Type B pancreatic cell (in vitro differentiated cells): ENCODE measurements at places on chromosomes 16 and 17. TPM values are rescaled to one million over a fixed set of nuclear protein-coding genes. Genes with fewer than 3 reads are reported as not detected.

DNA sequence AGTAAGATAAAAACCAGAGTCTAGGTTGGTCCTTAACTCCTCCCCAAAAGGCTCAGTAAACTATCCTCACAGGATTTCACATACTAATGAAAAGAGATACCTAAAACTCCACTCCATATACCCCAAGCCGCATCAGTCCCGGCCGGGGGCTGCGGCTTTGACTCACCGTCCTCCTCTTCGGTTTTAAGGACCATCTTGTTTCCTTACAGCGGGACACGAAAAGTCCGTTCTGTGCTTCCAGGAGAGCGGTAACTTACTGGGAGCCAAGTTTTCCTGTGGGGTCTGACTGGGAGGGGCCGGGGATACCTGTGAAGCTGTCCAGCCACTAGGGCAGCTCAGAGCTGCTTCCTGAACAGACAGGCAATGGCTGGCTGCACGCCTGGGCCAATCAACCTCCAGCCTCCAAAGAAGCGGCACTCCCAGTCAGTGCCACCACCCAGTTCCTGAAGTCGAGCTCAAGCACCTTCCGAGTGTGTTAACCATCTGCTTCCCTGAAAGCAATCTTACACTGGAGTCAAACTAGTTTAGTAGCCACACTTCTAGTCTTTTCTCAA, 45.5 kb downstream of the CYTH1 start:
- no peak for DNase-seq

- no peak for DNase-seq
Observed at GRCh38 chr16:53207810-53208752, 153.3 kb downstream of the CHD9 start.

DNA sequence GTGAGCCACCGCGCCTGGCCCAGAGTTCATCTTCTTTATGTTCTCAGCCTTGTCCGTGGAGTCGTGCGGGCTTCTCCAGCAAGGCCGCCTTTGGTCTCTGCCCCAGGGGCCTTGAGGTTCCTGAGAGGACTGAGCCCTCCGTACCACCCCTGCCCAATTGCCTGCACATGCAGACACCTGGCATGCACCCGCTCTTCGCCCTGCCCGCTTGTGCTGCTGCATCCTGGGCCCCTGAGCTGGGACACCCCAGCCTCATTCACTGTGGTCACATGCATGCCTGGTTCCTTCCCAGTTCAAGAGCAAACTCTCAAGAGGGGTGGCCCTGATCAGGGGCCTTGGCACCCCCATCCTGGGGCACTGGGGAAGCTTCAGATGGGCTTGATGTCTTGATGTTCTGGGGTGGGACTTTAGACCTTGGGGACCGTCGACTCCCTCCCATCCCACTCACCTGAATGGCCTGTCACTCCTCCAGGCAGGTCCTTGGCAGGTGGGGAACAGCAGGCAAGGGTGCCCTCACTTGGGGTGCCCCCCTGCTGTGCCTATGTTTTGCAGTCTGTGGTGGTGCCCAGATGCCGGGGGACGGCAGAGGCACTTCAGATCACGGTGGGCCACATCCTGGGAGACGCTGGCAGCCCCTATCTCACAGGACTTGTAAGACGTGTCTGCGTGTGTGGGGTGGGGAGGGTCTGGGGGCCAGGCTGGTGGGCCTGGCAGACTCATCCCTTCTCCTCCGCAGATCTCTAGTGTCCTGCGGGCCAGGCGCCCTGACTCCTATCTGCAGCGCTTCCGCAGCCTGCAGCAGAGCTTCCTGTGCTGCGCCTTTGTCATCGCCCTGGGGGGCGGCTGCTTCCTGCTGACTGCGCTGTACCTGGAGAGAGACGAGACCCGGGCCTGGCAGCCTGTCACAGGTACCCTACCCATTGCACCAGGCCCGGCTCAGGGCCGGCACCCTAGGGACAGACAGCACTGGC, 12.7 kb upstream of the SPNS2 start:
- no peak for DNase-seq

DNA sequence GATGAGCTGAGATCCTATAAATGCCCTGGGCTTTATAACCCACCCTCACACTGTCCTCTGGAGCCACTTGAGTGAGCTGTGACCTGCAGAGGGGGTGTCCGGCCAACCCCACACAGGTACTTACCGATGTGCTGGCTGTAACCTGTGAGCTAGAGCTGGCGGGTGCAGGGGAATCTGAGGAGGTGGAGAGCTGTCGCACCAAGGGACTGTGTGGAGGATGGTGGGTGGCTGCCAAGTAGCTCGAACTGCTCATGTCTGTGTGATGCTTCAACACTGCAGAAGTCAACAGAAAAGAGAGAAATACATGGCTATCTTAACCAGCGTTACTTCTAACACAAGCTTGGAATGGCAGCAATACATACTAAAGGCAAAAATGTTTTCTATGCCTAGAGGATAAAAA, 39.4 kb downstream of the STH start:
- DNase-seq: no peak

DNA sequence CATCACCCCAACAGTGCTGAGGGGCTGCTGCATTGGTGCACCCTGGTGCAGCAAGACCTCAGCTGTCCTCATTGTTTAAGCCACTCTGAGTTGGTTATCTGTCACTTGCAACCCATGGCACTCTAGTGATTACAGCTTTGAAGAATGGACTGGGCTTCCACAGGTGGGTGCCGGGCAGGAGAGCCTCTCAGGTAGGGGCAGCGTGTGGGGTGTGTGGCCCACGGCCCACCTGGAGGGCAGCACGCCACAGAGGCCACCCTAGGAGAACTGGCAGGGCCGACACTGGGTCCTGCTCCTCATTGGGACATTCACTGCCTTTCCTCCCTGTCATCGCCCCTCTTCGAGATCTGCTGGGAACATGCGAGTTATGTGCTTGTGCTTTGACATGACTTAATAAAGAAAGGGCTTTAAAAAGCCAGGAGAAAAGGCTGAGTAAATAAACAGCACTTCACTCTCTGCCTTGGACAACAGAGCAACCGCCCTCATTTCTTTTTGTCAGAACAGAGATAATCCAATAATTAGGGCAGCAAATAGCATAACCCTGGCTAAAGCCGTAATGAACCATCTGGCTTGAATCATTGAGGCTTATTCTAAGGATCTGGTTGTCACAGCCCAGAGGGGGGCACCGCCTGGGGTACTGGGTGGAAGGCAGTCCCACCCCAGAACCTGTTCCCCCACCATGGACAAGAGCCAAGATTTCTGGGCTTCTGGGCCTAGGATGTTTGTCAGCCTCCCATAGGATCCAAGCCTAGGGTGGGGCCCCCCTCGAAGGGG, 3.0 kb downstream of the DOC2B start:
- DNase-seq: no peak

DNA sequence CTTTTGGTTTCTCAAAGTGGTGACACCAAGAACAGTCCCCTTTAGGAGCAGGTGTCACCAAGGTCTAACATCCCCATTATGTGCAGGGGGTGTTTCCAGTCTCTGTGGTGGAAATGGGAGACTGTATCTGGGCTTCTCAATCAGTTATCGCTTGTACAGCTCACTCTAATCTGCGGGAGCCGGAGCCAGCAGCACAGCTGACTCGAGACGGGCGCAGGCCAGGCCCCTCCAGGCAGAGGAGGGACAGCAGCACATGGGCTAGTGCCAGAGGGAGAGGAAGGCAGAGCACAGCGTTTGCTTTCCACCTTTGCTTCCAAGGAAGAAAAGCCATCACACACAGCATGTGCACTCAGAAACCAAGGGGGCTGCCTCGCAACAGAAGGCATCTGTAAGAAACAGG, 91.2 kb upstream of the CREBBP start:
- DNase-seq: no peak

- no peak for DNase-seq
Observed at GRCh38 chr16:4381935-4382794, 10.5 kb downstream of the VASN start.

DNA sequence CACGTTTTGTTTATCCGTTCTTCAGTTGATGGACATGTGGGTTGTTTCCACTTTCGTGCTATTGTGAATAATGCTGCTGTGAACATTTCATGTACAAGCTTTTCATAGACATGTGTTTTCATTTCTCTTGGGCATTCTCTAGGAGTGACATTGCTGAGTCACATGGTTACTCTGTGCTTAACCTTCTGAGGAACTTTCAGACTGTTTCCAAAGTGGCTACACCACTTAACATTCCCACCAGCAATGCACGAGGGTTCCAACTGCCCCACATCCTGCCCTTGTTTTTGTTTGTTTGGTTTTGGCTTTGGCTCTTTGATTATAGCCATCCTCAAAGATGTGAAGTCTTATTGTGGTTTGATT, 14.2 kb upstream of the PEMT start:
- no peak for DNase-seq

Gene QPRT
- 92.3 and 129 TPM in 2 replicates for total RNA-seq

Gene GRIN2A
- total RNA-seq: 0.57 and 7.1 TPM in 2 replicates

Gene ITGA2B
- total RNA-seq: 0.69 and 8.8 TPM in 2 replicates

Gene CRK
- total RNA-seq: 49.5 and 53.6 TPM in 2 replicates

Gene GUCY2D
- total RNA-seq: 0.29 and 0.43 TPM in 2 replicates
